ENCODE measurements at places on chromosomes 16 and 17. TPM values are rescaled to one million over a fixed set of nuclear protein-coding genes. Genes with fewer than 3 reads are reported as not detected.
A peak's percentile ranks its signal among the peaks of the same experiment; 100 is the strongest.

Gene MYL11
- total RNA-seq = 2.0 TPM

Gene SOCS1
- total RNA-seq = 93.7 TPM

Gene ENPP7
- total RNA-seq = not detected

Gene ADAM11
- total RNA-seq = 0.56 TPM

Gene ELMO3
- total RNA-seq = 3.0 TPM

Gene MT4
- not detected for total RNA-seq

Gene ABCA9
- 0.09 TPM for total RNA-seq

Gene RCVRN
- not detected for total RNA-seq

Gene TPSD1
- total RNA-seq = not detected

Gene TSPOAP1
- 42.3 TPM for total RNA-seq

DNA sequence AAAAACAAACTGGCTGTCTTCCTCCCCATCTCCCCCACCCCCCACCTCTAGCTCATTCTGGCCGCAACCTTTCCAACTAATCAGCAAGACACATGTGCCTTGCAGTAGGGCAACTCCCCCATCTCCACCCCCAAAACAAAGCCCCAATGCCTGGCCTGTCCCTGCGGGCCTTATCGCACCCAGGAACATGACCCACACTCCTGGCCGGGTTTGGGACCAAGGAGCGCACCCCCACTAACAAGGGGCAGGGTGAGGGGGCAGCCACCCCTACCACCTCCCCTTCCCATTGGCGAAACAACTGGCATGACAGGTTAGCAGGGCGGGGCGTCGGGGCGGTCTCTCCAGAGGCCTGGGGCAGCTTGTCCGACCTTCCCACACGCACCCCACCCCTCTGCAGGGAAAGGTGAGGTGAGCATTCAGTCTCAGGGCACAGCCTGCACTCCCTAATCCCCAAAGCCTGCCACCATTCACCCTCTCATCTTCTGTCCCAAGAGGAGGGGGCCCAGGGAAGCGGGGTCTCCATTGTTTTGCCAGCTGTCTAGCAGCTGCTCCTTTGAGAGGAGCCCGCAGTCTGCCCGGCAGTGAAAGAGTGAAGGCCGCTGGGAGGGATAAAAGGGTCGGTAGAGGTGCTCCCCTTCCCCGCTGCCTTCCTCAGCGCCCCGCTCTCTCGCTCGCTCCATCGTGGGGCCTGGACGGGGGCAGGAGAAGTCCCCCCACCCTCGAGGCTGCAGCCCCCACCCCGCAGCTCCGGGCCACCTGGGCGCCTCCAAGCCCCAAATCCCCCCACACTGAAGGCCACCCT, 765 bp downstream of the MYO18A start:
- peaks cover 38% of the 10 kb centered on the region for H3K4me1 ChIP-seq
- peaks cover 11% of the 10 kb centered on the region for H3K27me3 ChIP-seq
- no peak for DNase-seq

GRCh38 chr17:1431631-1432104, 24.4 kb downstream of the CRK start:
- H3K36me3 ChIP-seq = peaks cover 5% of the 10 kb centered on the region
- peak overlapping the region; percentile 54 for H3K4me3 ChIP-seq
- no peaks in the 10 kb centered on the region for H3K27me3 ChIP-seq
- peaks cover 32% of the 10 kb centered on the region for H3K4me1 ChIP-seq
- DNase-seq = no peak

DNA sequence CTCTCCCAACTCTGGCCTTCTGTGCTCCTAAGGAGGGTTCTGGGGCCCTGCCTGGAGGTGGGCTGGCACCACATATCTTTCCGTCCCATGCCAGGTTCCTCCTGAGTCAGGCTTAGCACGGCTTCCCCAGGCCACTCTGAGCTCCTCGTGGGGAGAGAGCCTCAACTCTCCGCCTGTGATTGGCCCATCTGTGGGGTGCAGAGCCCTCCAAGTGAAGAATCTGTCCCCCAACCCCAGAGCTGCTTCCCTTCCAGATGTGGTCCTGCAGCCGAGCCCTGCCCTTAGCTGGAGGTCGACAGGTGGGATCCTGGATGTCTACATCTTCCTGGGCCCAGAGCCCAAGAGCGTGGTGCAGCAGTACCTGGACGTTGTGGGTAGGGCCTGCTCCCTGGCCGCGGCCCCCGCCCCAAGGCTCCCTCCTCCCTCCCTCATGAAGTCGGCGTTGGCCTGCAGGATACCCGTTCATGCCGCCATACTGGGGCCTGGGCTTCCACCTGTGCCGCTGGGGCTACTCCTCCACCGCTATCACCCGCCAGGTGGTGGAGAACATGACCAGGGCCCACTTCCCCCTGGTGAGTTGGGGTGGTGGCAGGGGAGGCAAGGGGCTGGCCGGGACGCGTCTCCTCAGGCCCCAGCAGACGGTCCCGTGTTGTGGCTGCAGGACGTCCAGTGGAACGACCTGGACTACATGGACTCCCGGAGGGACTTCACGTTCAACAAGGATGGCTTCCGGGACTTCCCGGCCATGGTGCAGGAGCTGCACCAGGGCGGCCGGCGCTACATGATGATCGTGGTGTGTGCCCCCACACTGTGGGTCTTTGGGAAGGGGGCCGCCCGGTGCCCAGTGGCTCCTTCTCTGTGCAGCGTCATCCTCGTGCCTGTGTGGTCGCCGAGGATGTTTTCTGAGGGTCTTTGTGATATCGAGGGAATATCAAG, 6.9 kb downstream of the GAA start:
- no peaks in the 10 kb centered on the region for H3K36me3 ChIP-seq
- H3K4me3 ChIP-seq = no peak overlapping the region
- DNase-seq = no peak
- H3K27me3 ChIP-seq = no peaks in the 10 kb centered on the region
- no peak overlapping the region for H3K27ac ChIP-seq

- no peak overlapping the region for H3K4me3 ChIP-seq
- H3K27ac ChIP-seq = no peak overlapping the region
- no peaks in the 10 kb centered on the region for H3K27me3 ChIP-seq
- H3K36me3 ChIP-seq = no peaks in the 10 kb centered on the region
- no peak for DNase-seq
- H3K4me1 ChIP-seq = no peaks in the 10 kb centered on the region
These were observed 1026.8 kb downstream of the CDH11 start for GRCh38 chr16:64094992-64095634.

GRCh38 chr17:57584050-57584551, 161.0 kb downstream of the CCDC182 start:
- no peak for DNase-seq
- no peak overlapping the region for H3K4me3 ChIP-seq
- H3K27ac ChIP-seq = no peak overlapping the region
- no peaks in the 10 kb centered on the region for H3K27me3 ChIP-seq
- H3K4me1 ChIP-seq = peaks cover 10% of the 10 kb centered on the region

GRCh38 chr17:4477255-4477791, 21.4 kb upstream of the SPNS2 start:
- no peaks in the 10 kb centered on the region for H3K36me3 ChIP-seq
- H3K4me1 ChIP-seq = peaks cover 31% of the 10 kb centered on the region
- no peak for DNase-seq
- H3K27me3 ChIP-seq = peaks cover under 1% of the 10 kb centered on the region
- H3K4me3 ChIP-seq = no peak overlapping the region
- no peak overlapping the region for H3K27ac ChIP-seq

DNA sequence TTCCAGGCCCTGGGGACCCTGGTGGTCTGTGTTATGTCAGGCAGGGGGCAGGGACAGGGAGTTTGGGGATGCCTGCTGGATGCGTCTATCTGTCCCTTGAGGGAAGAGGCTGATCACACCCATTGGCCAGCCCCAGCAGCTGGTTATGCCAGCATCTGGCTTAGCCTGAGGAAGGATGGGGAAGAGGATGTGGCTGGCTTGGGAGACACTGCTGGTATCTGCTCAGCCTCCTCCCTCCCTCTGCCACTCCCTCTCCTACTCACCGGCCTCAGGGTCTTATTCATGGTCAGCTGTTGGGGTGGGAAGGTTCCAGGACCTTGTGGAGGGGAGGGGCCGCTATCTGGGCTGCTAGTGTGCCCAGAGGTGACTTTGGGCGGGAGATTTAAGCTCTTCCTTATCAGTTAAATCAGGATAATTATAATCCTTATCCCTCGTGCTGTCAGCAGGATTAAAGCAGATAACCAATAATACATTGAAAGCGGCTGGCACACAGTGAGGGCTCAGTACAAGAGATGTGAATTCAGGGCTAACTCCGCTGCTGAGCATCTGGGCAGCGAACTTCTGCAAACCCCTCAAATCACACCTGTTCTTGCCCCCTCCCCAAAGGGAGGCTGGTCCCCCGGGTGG, 36.0 kb upstream of the MLKL start:
- no peaks in the 10 kb centered on the region for H3K36me3 ChIP-seq
- H3K4me1 ChIP-seq = peaks cover 5% of the 10 kb centered on the region
- H3K27ac ChIP-seq = no peak overlapping the region
- no peak overlapping the region for H3K4me3 ChIP-seq
- DNase-seq = no peak

- no peak for DNase-seq
- no peak overlapping the region for H3K4me3 ChIP-seq
- peaks cover 24% of the 10 kb centered on the region for H3K4me1 ChIP-seq
- no peaks in the 10 kb centered on the region for H3K27me3 ChIP-seq
- H3K36me3 ChIP-seq = no peaks in the 10 kb centered on the region
These were observed 9.3 kb downstream of the KCTD5 start for GRCh38 chr16:2691491-2692248.

GRCh38 chr17:32357615-32358014, 7.7 kb downstream of the ZNF207 start:
- H3K27ac ChIP-seq = no peak overlapping the region
- peaks cover 18% of the 10 kb centered on the region for H3K36me3 ChIP-seq
- no peaks in the 10 kb centered on the region for H3K27me3 ChIP-seq
- peaks cover 59% of the 10 kb centered on the region for H3K4me1 ChIP-seq

DNA sequence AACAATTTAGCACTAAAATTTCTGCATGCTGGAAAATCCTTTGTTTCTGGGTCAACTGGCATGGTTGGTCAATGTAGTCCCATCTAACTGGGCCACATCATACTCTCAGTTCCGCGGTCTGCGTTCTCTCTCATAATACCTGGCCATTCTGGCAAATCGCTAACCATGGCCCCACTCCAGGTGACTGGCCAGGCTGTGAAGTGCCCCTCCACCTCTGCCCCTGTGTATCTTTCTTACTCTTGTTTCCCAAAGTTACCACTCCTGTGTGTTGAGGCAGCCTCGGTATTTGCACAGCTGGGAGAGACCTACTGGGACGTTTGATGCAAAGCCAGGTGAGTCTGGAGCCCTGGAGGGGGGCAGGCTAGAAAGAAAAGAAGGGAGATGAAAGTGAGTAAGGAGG, 2.0 kb upstream of the TMEM238L start:
- H3K27me3 ChIP-seq = no peaks in the 10 kb centered on the region
- no peaks in the 10 kb centered on the region for H3K4me1 ChIP-seq
- no peak overlapping the region for H3K4me3 ChIP-seq
- DNase-seq = no peak

DNA sequence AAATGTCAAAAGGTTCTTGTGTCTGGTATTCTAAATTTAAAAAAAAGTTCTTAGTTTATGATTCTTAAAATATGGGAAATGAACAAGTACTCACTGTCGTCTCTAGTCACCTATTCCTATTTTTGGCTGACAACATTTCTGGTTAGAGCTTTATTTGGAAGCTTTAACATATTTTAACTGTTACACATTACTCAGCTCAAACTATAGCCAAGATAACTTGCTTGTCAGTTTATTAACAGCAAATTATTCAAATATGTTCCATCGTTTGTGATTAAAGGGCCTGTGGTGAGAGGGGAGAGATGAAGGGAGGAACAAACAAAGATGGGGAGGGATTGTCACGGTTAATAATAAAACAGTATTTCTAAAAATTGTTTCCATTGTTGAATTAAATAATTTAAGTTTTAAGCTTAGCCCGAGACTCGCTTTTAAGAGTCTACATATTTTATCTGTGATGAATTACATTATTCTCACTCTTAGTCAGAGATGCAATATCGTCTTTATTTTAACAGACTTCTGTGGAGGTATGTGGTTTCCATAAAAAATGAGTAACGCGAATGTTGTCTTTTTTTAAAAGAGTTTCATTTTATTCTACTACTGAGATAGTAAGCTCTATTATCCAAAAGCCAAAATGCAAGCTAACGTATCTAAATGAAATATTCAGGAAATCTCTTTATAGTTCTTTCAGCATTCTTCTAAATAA, 321.9 kb upstream of the PMFBP1 start:
- H3K27ac ChIP-seq = no peak overlapping the region
- H3K4me3 ChIP-seq = no peak overlapping the region
- no peaks in the 10 kb centered on the region for H3K4me1 ChIP-seq
- H3K27me3 ChIP-seq = peaks cover 8% of the 10 kb centered on the region
- no peaks in the 10 kb centered on the region for H3K36me3 ChIP-seq
- no peak for DNase-seq

DNA sequence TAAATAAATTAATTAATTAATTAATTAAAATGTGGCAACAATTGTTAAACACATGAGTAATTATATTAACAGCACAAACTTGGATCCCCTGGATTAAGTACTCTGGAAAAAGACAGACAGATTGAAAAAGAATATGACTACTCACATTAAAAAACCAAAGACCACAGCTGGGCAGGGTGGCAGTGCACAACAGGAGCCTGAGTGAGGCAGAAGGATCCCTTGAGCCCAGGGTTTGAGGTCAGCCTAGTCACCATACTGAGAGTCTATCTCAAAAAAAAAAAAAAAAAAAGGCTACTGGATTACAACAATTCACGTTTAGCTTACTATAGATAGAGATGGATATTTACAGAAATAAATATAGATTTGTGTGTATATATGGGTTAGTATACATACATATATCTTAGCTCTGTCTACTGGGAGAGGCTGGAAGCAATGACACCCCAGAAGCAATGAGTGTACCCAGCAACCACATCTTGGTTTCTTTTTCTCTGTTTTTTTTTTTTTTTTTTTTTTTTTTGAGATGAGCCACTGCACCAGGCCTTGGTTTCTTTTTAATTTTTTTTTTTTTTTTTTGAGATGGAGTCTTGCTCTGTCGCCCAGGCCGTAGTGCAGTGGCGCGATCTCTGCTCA, 10.6 kb upstream of the SUZ12 start:
- H3K27ac ChIP-seq = peak overlapping the region; percentile 6
- peaks cover 10% of the 10 kb centered on the region for H3K4me1 ChIP-seq
- DNase-seq = peak; percentile 31
- H3K27me3 ChIP-seq = no peaks in the 10 kb centered on the region

- H3K27me3 ChIP-seq = no peaks in the 10 kb centered on the region
- no peaks in the 10 kb centered on the region for H3K36me3 ChIP-seq
- peaks cover 30% of the 10 kb centered on the region for H3K4me1 ChIP-seq
- peak overlapping the region; percentile 94 for H3K27ac ChIP-seq
- peak overlapping the region; percentile 25 for H3K4me3 ChIP-seq
These were observed 4.6 kb downstream of the ZSCAN10 start for GRCh38 chr16:3094289-3095027.

DNA sequence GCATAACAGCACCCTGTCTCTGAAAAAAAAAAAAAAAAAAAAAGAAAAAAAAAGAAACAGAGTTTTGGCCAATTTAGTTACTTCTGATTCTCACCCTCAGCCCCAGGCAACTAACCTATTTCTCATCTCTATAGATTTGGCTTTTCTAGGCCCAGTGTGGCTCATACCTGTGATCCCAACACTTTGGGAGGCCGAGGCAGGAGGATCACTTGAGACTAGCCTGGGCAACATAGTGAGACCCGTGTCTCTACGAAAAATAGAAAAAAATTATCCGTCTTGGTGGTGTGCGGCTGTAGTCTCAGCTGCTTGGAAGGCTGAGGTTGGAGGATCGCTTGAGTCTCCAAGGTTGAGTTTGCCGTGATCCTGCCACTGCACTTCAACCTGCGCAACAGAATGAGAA, 8.7 kb downstream of the RPS6KB1 start:
- no peaks in the 10 kb centered on the region for H3K27me3 ChIP-seq
- H3K4me1 ChIP-seq = peaks cover 49% of the 10 kb centered on the region
- no peaks in the 10 kb centered on the region for H3K36me3 ChIP-seq
- DNase-seq = no peak

GRCh38 chr16:58063377-58064076, 38.0 kb downstream of the MMP15 start:
- no peak overlapping the region for H3K4me3 ChIP-seq
- H3K27ac ChIP-seq = no peak overlapping the region
- H3K36me3 ChIP-seq = no peaks in the 10 kb centered on the region
- H3K27me3 ChIP-seq = no peaks in the 10 kb centered on the region

Data from activated T-cell treated with anti-CD3 and anti-CD28 coated beads, Interleukin-2, amount 50 U/mL, for 72 hours (primary cell).